ENCODE measurements at places on chromosomes 4 and X.
A peak's percentile ranks its signal among the peaks of the same experiment; 100 is the strongest.

GRCh38 chr4:53821179-53821851, 230.0 kb upstream of the LNX1 start:
- DNase-seq = no peak

- DNase-seq = no peak
Observed at GRCh38 chr4:69032847-69033638, 63.2 kb upstream of the UGT2B7 start.

GRCh38 chrX:103513067-103513466, 6.2 kb downstream of the RAB40A start:
- DNase-seq = no peak

DNA sequence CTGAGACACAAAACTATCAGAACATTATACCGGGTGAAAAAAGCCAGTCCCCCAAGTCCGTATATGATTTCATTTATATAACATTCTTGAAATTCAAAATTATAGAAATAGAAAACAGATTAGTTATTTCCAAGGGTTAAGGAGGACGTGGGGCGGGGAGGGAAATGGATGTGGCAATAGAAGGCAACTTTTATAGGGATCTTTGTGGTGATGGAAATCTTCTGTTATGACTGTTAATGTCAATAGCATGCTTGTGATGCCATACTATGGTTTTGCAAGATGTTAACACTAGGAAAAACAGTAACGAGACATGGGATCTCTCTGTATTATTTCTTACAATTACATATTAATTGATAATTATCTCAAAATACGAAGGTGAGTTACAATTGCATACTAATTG, 96.4 kb downstream of the LNX1 start:
- DNase-seq = no peak

GRCh38 chr4:82754513-82755165, 44.0 kb downstream of the SCD5 start:
- DNase-seq = no peak

DNA sequence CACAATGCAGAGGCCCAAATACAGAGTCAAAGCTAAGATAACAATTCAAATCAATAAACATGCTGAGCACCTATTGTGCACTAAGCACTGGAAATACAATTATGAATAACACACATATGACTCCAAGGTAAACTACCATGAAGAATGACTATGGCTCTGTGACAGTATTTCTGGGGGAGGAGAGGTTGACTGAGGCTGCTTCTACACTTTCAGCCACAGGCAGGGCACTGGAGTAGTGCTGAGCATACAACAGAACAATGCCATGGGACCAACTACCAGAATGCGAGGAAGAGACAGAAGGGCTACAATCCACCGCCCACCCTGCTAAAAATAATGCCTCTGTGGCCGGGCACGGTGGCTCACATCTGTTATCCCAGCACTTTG, 13.7 kb downstream of the TEC start:
- no peak for DNase-seq

- DNase-seq = no peak
Observed at GRCh38 chrX:53022381-53022780, 26.2 kb upstream of the GPR173 start.

DNA sequence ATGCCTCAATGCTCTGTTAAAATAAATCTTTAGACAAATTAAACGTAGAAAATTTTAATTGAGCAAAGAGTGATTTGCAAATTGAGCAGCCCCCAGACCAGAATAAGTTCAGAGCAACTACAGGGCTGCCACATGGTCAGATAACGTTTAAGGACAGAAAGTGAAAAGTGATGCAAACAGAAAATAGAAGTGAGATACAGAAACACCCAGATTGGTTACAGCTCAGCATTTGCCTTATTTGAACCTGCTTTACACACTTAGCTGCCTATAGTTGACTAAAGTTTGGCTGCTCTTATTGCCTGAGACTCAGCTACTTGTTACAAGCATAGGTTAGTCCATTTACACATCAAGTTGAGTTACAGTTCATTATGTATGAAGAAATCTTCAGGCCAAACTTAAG, 1800.8 kb upstream of the PCDH10 start:
- DNase-seq = no peak

GRCh38 chrX:7108030-7108429, 39.5 kb upstream of the STS start:
- no peak for DNase-seq

GRCh38 chr4:87230806-87231205, 10.4 kb upstream of the KLHL8 start:
- DNase-seq = no peak

GRCh38 chr4:145289403-145290076, 109.2 kb upstream of the OTUD4 start:
- no peak for DNase-seq

- no peak for DNase-seq
Observed at GRCh38 chrX:53743244-53743643, 56.7 kb upstream of the HUWE1 start.

- no peak for DNase-seq
Observed at GRCh38 chrX:78555401-78555980, 103.6 kb downstream of the RTL3 start.

DNA sequence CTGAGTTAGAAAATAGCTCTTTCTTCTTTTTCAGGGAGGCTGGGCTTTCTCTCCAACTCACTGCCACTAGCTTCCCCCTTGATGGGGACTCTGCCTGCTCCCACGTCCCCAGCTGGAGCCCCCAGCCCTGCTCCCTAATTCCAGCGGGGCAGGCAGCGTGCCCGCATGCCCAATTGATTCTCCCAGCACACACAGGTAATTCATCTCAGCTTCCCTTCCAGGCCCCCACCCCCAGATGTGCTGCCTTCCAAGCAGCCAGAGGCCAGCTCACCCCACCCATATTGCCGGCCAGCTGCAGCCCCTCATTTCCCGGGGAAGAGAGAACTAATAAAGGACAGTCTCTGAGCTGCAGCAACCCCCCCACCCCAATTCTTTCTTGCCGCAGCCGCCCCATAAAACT, 69.8 kb downstream of the EFNB1 start:
- DNase-seq = no peak

- peak; percentile 24 for DNase-seq
Observed at GRCh38 chrX:78321809-78322208, 5.6 kb downstream of the CYSLTR1 start.

DNA sequence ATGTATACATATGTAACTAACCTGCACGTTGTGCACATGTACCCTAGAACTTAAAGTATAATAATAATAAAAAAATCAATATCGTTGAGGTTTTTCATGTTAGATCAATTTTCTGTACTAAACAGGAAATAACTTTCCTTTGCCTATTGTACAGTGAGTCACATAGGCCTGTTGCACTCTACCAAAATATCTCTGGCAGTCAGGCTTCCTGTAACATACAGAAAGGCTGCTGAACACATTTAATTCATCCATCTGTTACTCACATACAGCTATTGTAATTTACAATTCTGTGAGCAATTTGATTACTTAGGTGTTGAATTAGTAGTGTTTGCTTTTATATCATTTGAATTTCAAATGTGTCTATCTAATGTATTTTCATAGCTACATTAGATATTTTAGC, 427.8 kb downstream of the TMA16 start:
- no peak for DNase-seq

DNA sequence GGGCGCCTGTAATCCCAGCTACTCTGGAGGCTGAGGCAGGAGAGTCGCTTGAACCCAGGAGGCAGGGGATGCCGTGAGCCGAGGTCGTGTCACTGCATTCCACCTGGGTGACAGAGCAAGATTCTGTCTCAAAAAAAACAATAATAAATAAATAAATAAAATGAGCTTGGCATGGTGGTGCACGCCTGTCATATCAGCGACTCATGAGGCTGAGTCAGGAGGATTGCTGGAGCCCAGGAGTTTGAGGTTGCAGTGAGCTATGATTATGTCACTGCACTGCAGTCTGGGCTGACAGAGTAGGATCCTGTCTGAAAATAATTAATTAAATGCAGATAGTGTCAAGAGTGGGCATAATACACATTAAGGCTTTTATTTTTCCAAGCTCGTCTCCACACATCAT, 77.5 kb downstream of the DHRSX start:
- DNase-seq = no peak

DNA sequence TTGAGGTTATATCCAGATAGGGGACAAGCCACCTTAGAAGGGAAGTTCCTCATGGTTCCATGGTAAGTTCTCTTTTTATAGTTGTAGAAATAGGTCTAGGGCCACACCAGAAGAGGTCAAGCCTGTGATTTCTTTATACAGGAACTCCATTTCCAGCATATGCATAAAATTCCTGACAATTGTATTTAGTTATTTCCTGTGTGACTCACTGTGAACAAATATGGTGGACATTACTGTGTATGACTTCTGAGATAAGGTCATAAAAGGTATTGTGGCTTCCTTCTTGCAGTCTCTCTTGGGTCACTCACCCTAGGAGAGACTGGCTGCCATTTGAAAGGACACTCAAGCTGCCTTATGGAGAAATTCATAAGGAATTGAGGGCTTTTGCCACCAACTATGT, 2.2 kb upstream of the C4orf36 start:
- no peak for DNase-seq

GRCh38 chr4:74031576-74031975, 6.9 kb downstream of the CXCL3 start:
- no peak for DNase-seq

DNA sequence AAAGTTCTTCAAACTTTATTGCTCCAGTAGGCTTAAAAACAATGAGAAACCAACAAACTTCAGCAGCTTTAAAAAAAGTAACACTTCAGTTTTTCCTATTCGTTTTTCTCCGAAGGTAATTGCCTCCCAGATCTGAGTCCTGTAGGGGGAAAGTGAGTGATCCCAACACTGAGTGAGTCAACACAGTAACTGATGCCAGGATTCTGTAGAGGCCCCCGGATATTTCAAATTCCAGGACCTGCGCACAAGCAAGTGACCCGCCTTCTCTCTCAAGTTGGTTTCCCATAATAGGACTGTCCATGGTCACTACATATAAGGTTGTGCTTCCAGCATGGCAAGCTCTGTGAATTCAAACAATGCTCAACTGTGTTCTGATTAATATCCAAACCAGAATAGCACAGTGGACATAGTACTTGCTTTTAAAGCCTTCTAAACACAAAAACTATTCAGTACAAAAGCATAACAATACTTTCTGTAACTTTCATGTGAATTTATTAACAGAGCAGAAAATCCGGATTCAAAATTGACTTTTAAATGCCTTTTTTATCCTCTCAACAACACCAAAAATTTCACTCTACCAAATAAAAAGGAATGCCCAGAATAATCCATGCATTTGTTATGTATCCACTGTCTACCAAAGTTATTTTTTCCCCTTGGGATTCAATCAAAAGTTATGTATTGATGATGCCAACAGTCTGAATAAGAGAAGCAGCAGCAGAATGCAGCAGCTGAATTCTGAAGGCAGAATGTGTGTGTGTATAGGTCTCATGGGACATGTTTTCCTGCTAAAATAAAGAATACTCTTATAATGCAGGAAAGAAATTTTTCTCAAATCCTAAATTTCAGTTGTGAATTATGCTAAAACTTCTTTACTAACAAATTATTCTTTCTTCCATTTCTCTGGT, at the start of gene DMD:
TSS of gene DMD (minus strand) at position 194 of the 905 bp plus-strand sequence. CDS start 237 bp downstream, outside the sequence.
- no peak for DNase-seq

DNA sequence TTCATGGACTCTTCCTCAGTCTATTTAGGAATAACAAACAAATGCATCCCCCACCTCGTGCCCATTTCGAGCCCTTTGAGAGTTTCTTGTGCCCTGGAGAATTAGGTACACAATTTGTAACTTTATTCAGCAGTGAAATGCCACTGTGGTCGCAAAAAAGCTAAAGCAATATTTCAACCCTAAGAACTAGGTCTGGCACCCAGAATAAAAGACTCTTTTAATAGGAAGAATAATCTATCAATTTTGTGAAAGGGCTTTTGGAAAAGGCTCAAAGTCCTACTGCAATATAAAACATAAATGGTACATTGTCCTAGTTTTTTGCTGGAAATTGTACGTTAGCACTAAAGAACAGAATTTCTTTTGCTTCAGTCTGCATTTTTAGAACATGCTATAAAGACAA, 304.6 kb upstream of the TENM3 start:
- no peak for DNase-seq

- DNase-seq = no peak
Observed at GRCh38 chr4:104728380-104729122, 233.9 kb upstream of the CXXC4 start.

DNA sequence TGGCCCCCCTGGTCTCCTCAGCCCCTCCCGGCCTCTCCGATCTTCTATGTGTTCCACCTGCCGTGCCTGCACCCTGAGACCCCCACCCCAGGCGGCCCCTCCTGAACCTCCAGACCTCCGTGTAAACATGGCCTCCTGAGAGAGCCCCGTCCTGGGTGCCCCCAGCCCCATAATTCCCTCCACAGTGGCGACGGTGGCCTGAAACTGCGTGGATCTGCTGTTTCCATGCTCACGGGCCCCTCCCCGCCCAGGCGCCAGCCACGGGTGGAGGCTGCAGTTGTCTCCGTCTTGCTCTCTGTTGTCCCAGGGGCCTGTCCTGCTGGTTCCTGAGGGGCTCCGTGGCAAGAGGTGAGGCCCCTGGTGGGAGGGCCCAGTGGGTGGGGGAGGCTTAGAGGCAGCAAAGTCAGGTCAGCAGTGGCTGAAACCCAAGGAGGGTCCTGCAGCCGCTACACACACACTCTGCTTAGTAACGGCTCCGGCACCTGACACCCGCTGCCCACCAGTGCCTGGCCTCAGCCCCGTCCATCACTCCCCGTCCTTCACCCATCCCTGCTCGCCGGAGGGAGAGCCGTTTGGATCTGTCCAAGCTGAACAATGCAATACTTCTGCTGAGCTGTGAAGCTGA, 75.8 kb downstream of the FAM53A start:
- no peak for DNase-seq

- no peak for DNase-seq
Observed at GRCh38 chrX:77953302-77953701, 16.1 kb downstream of the PGAM4 start.

DNA sequence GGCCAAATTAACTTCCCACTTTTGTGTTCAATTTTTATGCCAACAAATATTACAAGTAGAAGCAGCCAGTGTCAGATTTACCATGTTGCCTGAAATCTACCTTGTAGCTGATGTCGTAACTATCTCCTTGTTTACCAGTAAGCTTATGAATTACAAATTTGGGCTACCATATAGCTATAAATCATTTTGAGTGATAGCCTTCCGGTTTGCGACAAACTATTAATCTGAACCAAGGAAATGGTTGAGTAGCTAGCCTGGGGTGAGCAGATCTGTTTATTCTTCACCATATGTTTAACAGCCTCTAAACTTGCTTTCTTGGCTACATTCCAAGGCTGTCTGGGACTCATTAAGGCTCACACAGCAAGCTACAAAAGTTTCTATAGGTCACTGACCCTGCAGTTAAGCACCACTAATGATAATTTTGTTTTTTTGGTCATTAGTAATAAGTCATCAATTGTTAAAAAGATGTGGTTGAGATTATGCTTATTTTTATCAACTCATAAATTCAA, 218.7 kb upstream of the SPOCK3 start:
- DNase-seq = no peak

DNA sequence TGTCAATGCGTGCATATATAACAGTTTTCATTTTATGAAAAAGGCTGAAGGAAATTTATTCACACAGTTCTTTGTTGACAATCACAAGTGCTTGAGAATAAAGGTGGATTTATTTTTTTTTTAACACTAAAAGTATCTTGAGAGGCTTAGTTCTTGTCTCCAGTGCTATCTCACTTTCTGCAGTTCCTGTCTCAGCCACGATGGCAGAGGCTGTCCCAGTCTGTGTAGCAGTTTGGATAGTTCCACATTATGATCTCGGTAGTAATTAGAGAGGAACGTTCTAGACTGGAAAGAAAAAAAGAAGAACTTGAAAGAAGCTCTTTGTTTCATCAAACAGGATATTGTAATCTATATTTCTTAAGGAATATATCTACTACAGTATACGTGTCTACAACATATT, 229.0 kb downstream of the UGT8 start:
- no peak for DNase-seq

Measured in activated B cell treated with CpG ODN at 0.5 μM for 24 hours (primary cell).